Right ventricle myocardium superior (tissue), 1 donor: ENCODE measurements at places on chromosomes 4 and X.

- no peak for DNase-seq
Measured at GRCh38 chr4:3514806-3515501, 17.3 kb downstream of the LRPAP1 start.

GRCh38 chrX:23803931-23804381 lies 21.0 kb downstream of the SAT1 start:
- DNase-seq, result peak; percentile 53

- DNase-seq, result no peak
Measured at GRCh38 chr4:139907001-139907809, 241.6 kb downstream of the MGST2 start.

- DNase-seq, result no peak
Measured at GRCh38 chrX:20530406-20530921, 263.8 kb upstream of the RPS6KA3 start.

- DNase-seq, result no peak
Measured at GRCh38 chr4:113982181-113982580, 2.7 kb upstream of the ARSJ start.

DNA sequence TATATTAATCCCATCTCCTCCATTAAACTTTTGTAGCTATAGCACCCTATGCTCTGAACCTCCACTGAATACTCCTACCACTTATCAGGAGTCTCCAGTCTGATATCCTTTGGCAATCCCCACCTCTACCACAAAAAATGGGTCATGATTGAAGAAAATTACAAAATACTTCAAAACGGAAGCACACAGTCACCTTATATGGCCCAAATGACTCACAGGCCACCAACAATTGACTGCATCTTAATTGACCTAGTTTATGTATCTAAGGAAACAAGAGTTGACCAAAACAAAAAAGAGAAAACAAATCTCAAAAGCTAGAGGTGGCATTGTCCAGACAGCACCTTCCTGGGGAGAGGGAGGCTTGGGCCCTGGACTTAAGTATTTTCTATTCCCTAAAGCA lies 120.0 kb upstream of the DIAPH2 start:
- no peak for DNase-seq

- no peak for DNase-seq
Measured at GRCh38 chr4:122246551-122246950, 94.4 kb downstream of the BLTP1 start.

DNA sequence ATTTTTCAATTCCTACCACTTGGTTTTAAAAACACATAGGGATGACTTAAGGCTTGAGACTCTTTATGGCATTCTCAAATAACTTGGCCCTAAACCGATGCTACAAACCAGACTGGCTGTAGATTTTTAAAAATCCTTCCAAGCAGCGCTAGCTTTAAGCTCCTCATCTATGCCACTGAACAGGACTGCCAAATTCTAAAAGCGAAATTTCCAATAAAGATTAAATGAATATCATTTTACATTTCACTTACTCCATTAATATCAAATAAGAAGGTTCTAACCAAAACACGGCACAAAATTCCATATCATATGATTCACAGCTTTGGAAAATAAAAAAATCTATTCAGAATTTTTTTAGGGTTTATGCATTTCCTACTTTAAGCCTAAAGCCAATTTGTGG lies 134.2 kb downstream of the FANCB start:
- DNase-seq, result no peak

DNA sequence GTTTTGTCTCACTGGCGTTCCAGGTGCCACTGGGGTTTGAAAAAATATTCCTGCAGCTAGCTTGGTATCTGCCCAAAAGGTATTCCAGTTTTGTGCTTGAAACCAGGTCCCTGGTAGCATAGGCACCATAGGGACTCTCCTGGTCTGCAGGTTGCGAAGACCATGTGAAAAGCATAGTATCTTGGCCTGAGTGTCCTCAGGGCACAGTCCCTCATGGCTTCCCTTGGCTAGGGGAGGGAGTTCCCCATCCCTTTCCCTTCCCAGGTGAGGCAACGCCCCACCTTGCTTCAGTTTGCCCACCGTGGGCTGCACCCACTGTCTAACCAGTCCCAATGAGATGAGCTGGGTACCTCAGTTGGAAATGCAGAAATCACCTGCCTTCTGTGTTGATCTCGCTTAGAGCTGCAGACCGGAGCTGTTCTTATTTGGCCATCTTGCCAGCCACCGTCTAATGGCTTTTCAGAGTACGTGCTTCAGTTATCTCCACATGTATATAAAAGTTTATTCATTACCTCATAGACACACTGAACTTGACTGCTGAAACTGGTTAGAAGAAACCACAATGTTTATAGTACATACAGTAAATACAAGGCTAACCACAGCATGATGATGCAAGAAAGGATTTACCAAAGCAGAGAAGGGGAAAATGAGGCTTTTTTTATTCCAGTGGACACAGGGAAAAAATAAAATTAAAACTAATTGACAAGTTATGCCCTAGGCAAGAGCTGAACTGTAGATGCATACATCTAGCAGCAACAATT lies 10.6 kb downstream of the PBDC1 start:
- DNase-seq, result no peak

GRCh38 chr4:187158003-187158402 lies 434.3 kb upstream of the FAT1 start:
- no peak for DNase-seq

DNA sequence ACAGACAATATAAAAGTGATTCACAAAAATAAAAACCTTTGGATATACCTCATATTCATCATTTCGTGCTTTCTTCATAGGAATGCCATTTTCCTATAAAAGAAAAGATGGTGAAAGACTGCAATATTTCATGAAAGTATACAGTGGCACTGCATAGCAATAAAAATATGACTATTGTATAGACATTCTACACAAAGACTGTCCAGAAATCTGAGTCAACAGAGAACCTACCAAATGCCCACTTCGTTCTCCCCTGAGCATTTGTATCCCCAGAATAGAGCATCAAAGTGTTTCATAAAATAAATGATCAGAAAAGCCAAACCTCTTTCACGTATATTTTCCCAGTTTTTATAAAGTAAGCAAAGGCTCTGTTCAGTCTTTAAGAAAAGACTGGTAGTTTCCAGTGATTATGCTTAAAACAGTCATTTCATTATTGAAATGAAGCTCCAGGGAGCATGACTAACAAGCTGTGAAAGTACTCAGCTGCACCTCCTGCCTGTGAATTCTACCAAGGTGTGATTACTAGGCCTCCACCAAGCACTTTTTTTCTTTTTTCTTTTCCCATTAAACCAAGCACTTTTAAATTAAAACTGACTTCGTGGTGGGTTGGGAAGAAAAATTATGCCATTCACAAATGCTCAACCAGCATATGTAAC lies 20.2 kb downstream of the PPA2 start:
- no peak for DNase-seq

DNA sequence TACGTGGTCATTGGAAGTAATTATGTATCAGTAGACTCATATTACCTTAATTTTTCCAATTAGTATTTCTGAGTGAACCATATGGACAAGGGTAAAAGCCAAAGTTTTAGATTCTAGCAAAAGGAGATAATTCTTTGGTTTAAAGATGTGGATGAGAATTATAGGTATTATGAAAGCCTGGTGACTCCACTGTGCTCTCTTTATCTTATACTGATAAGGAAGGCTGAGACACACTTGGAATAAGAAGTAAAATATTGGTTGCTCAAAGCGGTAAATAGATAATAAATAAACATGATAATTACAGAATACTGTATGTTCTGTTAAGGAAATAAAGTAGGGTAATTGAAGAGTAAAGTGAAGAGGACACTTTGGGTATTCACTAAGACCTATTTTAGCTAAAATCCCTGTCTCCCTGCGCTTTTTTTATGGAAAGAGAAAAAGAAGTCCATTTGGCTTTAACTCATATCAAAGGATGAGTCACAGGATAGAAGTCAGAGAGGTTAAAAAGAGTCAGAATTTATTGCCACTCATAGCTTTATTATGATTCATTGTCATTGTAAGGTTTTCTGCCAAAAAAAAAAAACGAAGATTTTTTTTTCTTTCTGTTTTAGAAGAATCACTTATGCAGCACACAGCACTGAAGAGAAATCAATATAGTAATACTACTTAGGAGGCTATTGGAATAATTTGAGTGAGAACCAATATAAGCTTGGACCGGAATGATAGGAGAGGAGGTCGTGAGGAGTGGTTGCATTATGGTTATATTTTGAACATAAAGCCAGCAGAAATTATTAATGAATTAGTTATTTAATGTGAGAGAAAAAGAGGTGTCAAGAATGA lies 2463.1 kb downstream of the ARAP2 start:
- DNase-seq, result no peak

- no peak for DNase-seq
Measured at GRCh38 chr4:18980516-18981233, 959.1 kb upstream of the LCORL start.

DNA sequence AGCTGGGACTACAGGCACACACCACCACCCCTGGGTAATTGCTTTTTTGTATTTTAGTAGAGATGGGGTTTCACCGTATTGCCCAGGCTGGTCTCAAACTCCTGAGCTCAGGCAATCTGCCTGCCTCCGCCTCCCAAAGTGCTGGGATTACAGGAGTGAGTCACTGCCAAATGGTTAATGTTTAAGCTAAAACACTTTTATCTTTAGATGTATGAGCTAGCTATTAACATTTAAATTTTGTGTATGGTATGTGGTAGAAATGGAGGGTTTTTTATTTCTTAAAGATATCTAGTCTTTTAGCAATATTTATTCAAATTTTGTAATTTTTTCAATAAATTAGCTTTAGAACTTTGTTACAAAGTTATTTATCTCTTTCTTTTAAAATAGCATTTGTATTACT lies 1659.8 kb upstream of the ADGRL3 start:
- no peak for DNase-seq

DNA sequence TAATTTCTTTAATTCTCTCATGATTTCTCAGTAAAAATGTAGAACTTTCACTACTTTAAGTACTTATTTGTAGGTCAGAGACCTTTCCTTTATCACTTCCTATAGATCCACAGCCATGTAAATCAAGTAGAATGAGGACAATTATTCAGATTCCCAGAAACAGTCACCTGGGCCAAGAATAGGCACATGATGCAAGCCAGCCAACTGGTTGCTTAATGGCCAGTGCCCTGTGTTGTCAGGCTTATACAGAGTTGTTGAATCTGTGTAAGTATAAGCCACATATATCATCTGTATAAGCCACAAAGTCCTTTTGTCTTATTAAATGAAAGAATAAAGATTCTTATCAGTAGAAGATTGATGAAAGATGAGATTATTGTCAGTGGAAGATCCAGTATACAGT lies 5.2 kb downstream of the BANK1 start:
- no peak for DNase-seq

GRCh38 chr4:56979421-56980072 lies 851 bp downstream of the POLR2B start:
- no peak for DNase-seq

DNA sequence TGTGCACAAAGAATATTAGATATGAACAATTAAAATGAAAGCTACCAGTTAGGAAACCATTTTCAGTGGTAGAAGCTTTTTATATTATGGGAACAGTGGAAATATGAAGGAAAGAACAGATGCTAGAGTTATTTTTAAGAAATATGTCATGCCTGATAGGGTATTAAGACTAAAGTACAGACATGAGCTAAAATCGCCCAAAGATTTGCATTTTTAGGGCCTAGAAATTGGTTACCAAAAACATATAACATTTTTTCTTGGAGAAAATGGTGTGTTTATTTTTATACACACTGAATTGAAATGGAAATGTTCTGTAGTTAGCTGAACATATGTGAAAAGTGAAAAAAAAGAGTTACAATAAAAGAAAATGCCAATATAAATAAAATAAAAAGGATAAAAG lies 441.9 kb downstream of the TLL1 start:
- DNase-seq, result no peak

DNA sequence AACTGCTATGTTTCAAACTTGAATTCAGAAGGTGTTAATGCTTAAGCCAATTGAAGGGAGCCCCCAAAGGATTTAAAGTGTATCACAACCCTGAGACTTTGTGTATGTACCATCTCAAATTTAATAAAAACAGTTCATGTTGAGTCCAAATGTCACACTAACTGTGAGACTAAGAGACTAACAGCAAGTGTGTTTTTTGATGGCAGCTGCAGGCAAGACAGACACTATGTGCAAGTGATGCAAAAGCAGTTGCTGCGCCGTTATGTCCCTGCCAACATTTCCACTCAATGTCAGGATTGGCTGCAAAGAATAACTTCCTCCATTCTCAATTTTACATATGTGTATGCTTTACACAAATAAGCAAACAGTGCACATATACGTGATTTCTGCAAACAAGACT lies 594.6 kb downstream of the IL15 start:
- no peak for DNase-seq
